ENCODE measurements at places on chromosomes 11 and 22.

GRCh38 chr11:105829084-105829483, 193.0 kb downstream of the MSANTD4 start:
- DNase-seq: no peak

DNA sequence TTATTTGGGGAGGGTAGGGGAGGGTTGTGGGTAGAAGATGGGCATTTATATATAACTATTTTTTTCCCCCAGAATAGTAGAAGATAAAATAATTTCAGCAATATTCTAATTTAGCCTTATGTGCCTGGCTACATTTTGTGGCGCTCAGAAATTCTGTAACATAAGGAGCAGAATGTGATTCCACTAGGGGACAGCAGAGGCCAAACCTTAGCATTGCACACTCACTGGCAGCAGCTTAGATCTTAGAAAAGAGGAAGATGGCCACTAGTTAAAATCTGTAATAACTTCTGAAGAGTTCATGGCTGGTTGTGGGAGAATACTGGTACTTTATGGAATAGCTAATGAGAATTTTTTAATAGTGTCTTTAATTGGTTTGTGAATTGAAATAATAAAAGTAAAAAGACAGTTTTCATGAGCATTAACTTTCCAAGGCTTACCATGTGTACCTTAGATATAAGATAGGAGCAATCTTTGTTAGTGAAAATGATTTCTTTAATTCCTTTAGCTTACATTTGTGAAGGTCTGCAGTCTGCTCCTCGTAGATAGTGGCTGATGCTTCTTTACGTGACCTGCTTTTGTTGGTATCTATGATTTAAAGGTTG, 33.1 kb downstream of the DDX10 start:
- DNase-seq: no peak

DNA sequence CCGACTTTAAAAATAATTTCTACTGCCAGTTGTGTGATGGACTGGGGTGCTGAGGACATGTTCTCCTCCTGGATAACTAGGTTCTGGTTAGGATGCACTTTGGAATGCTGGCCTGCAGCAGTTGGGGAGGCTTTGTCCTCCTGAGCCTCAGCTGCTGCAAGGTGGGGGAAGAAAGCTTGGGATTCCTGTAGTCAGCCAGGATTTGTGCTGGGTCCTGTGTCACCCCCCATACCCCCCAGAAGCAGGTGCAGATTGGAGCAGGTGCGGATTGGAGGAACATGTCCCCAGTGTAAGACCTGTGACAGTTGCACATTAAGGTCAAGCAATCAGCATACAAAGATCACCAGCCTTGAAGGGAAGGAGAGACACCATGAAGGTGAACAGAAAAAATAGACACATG, 51.1 kb downstream of the MED15 start:
- DNase-seq: no peak

DNA sequence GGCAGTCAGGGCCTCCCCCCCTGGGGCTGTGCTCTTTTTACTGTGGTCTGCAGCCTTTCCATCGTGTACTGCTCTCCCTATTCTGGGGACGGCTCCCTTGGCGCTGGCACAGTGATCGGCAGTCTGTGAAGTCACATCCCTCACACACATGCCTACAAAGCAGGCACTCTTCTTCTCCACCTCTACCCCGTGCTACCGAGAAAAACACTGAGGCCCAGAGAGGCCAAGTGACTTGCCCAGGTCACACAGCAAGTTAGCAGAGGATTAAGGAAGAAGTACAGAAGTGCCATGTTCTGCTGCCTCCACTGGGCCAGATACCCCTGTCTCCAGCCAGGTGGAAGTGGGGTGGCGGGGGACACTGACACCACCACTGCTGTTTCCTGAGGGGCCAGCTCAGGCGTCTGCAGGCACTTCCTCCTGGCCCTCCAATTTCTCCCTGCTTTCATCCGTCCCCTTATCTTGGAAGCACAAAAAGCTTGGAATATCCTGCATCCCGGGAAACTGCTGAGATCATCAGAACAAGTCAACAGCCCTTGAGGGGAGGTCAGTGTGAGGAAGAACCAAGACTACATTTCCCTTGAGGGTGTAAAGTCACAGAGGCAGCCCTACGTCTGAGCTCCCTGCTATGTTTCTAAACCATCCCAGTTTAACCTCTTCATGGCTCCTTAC, 30.2 kb upstream of the KLHL35 start:
- no peak for DNase-seq

GRCh38 chr22:46589871-46590271, 30.3 kb upstream of the GRAMD4 start:
- DNase-seq: no peak

GRCh38 chr22:22590136-22590891, 31.2 kb upstream of the PRAME start:
- no peak for DNase-seq

- no peak for DNase-seq
Measured at GRCh38 chr22:47219789-47220188, 457.3 kb downstream of the TBC1D22A start.

DNA sequence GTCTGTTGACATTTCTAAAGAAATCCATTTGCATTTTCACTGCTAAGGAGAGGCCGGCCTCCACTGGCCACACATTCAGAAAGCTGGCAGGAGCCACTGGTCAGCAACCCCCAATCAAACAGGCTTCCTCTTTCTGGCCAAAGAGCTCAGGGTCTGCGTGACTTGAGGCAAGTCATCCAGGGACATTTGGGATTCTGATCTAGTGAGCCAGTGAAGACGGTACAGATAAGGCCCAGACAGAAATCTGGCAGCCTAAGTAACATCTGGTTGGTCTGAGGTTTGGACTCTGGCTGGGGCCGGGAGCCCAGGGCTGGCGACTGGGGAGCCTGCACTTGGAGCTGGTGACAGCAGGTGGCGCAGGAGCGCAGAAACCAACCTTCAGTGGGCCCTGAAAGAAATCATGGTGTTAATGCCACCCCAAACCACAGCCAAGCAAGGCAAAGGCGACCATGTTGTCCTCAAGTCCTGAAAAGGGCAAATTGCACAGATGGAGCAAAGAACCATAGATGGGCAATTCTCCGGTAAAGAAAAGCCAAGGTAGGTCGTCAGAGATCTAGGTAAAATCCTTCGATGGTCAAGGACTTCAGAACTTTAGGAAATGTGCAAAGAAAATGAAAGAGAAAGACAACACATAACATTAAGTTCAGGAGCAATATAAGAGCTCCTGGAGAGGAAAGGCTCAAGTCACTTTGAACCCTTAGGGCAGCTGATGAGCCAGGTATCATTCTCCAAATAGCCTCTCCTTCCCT, 99.4 kb upstream of the BLID start:
- DNase-seq: peak; percentile 39

DNA sequence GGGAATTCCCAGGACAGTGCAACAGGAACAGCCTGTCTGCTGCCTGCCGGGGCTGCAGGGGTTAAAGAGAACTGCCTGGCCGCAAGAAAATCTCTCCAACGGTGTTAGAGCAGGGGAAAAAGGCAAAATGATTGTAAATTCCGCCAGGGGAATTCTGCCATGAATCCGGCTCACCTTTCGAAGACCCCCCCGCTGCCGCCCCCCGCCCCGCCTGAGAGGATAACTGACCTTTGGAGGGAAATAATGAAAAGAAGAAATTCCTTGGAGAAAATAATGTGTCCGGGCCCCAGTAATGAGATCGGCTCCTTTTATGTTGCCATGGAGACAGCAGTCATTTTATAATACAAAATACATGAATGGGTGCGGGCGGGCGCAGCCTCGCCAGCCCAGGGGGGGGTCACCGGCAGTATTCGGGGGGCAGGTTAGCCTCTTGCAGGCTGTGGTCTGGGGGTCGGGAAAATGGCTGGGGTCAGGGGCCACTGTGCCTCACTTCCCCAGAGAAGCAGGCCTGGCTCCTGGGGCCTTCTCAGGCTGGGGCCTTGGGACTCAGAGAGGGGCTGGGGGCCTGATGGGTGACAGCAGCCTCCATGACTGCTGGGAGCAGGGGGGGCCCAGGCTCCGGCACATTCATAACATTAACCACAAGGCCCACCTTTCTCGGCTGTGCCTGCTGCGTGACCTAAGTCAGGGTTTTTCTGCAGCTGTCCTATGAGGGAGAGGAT, 228.1 kb downstream of the MN1 start:
- DNase-seq: no peak

- no peak for DNase-seq
Measured at GRCh38 chr22:36493690-36494110, 12.3 kb upstream of the TXN2 start.

DNA sequence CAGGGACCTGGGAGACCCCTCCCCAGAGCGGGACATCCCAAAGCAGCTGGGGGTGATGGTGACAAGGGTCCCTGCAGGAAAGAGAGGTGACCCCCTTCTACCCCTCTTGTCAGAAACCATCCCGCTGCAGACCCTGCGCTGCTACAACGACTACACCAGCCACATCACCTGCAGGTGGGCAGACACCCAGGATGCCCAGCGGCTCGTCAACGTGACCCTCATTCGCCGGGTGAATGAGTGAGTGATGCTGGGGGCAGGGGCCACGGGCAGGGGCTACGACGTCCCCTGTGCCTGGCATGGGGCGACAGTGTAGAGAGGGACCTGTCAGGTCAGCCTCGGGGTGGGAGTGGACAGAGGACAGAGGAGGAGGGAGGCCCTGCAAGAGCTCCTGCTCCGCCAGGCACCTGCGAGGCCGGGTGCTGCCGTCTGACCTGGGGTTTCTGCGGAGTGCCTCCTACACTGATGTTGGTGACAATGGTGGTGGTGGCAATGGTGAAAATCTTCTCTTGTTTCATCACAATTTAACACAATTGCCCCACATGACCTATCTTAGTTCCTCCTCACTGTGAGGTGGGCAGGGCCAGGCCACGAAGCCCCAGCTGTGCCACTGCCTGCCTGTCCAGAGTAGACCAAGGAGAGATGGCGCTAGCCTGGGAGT, 9.8 kb downstream of the CSF2RB start:
- no peak for DNase-seq

- DNase-seq: no peak
Measured at GRCh38 chr11:132943706-132944568, 588.4 kb downstream of the OPCML start.

DNA sequence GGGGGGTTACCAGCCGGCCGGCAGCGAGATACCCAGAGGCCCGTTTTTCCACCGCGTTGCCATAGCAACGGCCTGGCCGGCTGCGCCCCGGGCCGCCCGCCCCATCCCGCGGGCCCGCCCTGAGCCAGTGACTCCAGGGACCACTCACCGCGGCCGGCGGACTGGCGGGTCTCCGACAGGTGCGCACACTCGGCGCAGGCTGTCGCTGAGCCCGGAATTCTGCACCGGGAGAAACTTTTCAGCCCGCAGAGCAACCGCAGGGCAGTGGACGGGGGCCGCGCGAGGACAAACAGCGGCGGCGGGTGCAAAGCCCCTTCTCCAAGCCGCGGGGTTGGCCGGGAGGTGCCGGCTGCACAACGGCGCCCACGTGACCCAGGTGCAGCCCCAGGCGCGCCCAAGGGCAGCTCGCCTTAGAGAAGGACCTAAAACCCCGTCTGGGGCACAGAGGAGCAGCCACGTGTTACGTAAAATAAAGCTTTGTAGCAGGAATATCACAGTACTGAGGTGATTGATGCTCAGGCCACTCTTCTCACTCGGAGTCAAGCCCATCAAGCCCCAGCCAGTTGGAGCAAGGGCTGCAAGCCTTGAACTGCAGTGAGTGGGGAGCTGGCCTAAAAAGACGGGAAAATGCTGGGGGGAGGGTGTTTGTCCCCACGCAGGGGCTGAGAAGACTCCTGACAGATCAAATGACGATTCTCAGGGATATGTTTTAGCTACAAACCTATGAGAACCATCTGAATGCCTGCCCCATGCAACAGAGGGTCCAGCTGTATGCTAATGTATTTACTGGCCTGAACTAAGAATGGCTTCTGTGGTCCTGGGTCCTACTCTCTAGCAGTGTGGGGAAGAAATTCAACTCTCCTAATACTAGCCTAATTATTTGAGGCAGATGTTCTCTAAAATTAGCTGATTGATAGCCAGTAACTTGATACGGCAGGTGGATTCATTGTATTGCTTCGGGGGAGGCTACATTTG, at the start of gene STK33:
TSS of gene STK33 (minus strand) at position 294 of the 975 bp plus-strand sequence. CDS start 119,323 bp downstream, outside the sequence.
- peak; percentile 9 for DNase-seq

DNA sequence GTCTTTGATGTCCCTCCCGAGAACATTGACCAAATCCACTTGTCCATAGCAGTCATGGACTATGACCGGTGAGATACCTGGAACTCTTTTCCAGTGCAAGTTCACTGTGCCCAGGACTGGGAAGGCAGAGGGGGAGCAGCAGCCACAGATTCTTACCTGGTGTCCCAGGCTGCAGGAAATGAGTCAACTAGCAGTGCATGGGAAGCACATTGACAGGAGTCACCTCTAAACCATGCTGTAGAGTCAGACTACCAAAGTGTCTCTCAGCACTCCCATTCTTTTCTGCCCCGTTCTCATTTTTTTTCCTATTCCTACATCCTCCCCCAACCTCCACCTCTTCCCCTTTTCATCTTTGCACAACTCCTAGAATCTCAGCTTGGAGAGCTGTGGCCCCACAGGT, 67.2 kb upstream of the OLFML1 start:
- DNase-seq: no peak

DNA sequence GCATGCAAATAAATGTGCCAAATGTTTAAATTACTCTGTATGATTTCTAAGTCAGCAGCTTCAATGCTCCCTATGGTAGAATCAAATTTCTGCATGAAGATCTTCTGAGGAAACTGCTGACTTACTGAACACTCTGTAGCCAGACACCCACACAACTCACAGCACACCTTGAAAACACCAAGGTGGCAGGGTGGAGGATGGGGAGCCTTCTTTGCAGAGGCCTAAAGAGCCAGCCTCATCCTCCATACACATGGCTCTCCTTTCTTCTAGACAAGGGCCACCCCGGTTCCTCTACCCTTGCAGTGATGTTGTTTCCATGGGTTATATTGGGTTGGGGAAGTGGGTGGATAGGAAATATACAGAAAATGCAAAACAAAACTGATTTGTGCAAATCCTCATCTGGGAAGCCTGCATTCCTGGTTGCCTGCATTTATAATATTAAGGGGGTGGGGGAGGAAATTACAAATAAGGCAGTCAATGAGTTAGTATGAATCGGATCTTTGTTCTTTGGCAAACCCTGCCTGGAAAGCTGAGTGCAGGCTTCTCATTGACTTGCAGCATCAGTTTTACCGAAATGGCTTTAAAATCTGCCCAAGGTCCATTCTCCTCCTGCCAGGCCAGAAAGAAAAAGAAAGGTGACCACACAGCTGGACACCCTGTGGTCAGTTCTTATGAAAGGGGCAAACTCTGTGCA, 15.8 kb upstream of the ETS1 start:
- no peak for DNase-seq

- DNase-seq: no peak
Measured at GRCh38 chr11:10674911-10675440, 18.6 kb downstream of the IRAG1 start.

DNA sequence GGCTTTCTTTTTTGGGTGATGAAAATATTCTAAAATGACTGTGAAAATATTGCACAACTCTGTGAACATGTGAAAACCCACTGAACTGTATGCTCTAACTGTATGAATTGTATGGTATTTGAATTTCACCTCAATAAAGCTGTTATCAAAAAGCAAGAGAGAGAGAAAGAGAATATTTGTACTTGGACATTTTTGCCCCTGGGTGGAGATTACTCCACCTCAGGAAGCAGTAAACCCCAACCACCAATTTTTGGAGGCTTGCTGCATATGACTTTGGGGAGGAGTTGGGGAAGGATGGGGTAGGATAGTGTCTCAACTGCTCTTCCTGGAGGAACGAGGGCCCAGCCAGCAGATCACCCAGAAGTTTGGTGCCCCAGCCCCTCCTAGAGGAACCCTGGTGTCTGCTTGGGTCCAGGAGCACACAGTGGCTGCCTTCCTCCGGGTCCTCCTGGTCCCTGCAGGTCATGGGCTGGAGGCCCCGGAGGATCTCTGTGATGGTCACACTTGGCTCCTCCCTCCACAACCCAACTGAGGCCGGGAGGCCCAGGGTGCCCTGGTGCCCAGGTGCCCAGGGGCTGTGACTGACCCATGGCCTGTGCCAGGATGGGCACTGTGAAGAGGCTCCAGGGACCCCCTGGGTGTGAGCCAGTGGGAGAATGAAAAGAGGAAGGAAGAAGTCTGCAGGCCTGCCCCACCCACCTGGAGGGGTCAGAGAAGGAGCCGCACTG, 15.3 kb upstream of the PICK1 start:
- DNase-seq: no peak
